Tibial artery (tissue), 4 donors: ENCODE measurements at places on chromosomes 1 and 21.

GRCh38 chr1:94623560-94624148 lies 82.1 kb upstream of the F3 start:
- DNase-seq = no peak

GRCh38 chr1:110070671-110071242 lies at the start of gene ALX3:
TSS of gene ALX3 (minus strand) at chr1:110070672. CDS start at chr1:110070612, 60 bp downstream.
- DNase-seq = no peak

DNA sequence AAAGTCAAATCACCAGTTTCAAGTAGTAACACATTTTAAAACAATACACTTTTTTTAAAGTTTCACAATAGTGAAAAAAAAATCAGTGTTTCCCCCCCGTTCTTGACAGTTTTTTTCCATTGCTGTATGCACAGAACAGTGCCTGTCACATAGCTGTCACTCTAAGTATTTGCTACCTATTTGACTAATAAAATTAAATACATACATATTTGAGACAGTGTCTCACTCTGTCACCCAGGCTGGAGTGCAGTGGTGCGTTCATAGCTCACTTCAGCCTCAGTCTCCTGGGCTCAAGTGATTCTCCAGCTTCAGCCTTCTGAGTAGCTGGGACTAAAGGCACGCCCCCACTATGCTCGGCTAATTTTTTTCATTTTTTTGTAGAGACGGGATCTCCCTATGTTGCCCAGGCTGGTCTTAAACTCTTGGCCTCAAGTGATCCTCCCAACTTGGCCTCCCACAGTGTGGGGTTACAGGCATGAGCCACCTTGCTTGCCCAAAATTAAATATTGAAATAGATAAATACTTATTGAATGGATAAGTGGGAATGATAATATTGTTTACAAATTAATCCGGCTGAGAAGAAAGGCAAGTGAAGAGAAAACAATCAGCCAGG lies 12.6 kb upstream of the RHBG start:
- DNase-seq = no peak

DNA sequence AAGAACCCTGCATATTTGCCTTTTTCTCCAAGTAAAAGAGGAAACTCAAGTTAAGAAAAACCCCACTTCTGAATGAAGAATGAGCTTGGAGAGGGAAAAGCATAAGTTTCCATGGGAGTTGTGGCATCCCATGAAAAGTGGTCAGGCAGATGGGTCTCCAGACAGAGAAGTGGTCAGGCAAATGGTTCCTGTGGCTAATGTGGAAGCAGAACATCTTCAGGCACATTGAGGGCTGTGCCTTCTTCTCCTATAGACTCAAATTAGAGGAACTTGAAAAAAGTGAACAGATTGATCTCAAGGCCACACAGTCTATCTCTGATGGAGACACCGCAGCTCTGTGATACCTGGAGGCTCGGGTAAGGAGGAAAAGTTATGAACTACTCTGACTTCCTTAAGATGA lies 55.7 kb upstream of the KIRREL1 start:
- no peak for DNase-seq

GRCh38 chr1:41712695-41713094 lies 206.0 kb downstream of the HIVEP3 start:
- DNase-seq = no peak

GRCh38 chr1:49416758-49417157 lies 607.0 kb downstream of the AGBL4 start:
- no peak for DNase-seq

DNA sequence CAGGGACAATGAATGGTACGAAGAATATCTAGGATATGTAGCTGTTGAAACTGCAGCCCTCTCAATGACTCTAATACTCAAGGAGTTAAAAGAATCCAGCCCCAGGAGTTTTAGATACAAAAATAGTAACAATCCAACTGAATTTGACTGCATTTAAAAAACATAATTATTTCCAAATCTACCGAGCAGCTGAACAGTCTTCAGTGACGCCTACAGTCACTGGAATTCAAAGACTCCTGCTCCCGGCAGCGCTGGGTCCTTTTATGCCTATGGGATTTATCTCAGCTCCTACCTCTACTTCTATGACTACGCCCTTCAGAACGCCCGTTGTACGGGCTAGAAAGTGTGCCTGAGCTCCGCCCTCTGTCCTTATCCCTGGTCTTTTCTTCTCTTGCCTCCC lies 55.7 kb downstream of the WARS2 start:
- no peak for DNase-seq

DNA sequence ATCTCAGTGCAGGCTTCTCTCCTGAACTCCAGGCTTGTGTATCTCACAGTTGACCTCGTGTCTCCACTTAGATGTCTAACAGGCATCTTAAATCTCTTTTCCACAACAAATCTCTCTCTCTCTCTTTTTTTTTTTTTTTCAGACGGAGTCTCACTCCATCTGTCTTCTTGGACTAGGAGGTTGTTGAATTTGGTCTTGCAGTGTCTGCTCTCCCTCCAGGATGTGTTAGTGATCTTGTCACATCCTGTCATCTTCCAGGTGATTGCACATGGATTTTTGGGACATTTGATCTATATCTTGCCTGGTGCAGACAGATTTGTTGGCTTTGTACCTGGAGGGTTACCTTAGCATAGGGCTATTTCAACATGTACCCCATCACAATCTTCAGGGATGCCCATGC lies 26.5 kb upstream of the KCNA10 start:
- DNase-seq = no peak

DNA sequence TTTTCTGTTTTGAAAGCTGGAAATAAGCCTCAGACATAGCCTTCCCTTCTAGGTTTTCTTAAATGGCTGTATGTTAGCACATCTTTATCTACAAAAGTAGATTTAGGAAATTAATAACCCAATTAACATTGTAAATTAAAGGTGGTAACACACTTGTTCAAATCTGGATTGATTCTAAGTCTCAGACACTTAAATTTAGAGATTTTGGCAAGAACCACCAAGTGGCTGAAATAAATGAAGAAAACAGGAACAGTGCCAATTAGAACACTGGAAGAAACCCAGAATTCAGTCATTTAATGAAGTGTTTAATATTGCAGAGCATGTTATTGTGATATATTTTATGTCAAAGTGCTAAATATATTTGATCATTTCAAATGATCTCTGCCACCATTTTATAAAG lies 628.2 kb downstream of the USP25 start:
- no peak for DNase-seq

- DNase-seq = no peak
These were observed 2.0 kb downstream of the PDPN start for GRCh38 chr1:13585612-13585991.

DNA sequence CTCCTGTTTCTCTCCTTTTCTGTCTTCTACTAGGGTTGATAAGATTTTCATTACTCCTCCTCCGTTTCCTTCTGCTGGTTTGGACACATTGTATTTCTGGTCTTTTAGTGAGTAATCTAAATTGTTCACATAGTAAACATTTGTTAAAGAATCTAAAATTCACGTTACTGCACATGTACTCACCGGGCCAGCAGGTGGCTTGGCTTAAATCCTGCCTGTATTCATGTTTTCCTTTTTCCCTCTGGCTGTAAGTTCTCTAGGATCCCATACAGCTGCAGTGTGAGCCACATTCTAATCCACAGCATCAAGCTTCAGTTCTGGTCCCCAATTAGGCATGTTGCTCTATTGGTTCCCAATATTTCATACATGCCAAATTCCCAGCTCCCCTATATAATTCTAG lies 958.3 kb downstream of the ADGRL2 start:
- no peak for DNase-seq

- DNase-seq = no peak
These were observed 84.8 kb upstream of the CACNA1E start for GRCh38 chr1:181398544-181398943.

DNA sequence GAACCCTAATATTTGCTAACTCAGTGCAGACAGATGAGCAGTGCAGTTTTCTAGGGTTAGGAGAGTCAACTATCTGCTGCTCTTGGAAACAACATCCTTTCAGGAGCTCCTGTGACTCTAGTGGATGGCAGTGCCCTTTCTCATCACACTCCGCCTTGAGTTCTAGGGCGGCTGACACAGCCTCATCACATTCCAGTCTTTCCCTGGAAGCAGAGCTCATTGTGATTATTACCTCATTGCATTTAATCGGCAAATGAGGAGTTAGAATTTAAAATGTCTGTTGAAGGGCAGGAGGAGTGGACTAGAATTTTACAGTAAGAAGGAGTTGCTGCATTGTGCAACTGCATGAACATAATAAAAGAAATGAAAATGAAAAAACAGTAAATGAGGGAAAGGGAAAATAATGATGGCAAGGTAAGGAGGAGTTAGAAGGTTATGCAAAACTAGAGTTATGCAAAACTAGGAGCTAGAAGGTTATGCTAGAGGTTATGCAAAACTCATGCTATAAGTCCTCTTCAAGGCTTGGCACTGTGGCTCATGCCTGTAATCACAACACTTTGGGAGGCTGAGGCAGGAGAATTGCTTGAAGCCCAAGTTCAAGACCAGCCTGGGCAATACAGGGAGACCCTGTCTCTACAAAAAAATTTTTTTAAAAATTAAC lies 6.9 kb upstream of the PTGFRN start:
- DNase-seq = no peak

DNA sequence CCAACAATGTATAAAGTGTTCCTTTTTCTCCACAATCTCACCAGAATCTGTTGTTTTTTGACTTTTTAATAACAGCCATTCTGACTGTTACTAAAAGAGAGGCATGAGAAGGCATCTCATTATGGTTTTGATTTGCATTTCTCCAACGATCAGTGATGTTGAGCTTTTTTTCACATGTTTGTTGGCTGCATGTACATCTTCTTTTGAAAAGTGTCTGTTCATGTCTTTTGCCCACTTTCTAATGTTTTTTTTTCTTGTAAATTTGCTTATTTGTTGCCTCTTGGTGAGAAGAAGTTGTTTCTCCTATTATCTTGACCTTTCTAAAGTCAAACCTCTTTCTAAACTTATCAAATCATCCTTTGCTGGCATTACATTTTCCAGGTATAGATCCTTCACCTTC lies 80.8 kb downstream of the ACBD6 start:
- no peak for DNase-seq

DNA sequence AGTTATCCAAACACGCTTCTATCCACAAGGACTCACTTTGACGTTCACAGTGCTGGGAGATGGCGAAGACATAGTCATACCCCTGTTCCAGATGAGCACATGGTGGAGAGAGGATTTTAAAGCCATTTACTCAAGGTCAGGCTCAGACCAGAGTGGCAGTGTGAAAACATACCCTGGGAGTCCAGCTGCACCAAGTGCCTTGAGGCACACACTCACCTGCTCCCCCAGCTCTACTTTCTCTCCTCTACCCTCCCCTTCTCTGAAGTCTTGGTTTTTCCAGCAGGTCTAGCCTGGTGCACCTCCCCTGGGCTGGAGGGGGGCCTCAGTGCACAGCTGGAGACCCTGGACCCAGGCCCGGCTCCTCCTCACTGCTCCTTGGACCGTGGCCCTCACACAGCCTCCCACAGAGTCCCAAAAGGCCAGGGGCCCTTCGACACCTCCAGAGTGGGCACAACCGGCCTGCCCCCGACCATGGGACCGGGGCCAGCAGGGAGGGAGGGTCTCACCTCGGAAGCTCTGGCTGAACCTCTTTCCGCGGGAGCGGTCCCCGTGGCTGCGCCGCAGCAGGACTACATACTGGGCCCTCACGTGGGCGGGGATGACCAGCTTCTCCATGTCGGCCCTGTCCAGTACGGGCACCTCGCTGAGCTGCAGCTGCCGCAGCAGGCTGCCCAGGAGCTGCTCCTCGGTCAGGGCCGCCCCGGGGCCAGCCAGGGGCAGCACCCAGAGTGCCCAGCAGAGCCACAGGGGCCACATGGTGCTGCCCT lies 452 bp downstream of the LEFTY2 start:
- no peak for DNase-seq

DNA sequence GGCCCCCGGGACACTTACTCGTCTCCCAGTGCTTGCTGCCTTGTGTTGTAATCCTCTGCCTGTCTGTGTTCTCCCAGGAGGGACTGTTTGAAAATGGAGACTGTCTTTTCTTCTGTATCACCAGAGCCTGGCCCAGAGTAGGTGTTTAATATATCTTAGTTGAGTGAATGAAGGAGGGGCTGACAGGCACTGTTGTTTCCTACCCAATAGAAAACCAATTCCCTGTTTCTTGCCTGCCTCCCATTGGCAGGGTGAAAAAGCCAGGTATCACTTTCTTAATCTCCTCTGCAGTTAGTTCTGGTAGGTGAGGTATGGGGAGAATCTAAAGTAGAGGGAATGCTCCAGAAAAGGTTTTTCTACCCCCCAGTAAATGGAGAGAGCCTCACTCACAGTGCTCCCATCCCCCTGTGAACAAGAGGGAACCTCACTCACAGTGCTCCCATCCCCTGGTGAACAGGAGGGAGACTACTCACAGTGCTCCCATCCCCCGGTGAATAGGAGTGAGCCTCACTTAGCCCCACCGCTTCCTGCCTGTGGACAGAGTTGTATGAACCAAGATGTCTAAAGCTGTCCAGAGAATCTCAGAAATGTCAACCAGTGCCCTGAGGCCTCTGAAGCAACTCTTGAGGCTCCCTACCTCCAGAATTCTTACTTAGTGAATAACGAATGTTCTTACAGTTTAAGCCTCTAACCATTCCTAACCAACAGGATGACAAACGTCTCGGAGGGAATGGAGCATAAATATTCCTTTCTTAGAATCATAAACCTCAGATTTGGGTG lies at the start of gene GJA5:
Gene GJA5 (minus strand): TSS at position 122 of the 780 bp plus-strand sequence. CDS start 1,364 bp downstream, outside the sequence.
- no peak for DNase-seq

DNA sequence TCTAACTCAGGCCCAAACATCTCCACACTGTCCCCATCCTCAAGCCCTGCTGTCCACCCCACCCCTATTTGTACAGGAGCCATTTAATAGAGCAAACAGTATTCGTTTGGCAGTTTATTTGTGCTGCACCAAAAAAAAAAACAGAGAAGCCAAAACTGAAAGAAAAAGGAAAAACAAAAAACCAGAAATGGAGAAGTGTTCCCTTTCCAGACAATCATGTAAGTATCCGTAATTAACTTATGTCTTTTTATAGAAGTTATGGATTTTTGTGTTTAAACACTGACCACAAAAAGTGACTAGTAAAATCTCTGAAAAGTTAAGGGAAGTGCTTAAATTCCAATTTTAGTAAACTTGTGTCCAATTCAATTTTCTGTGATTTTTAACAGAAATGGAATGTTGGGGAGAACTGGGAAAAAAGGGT lies 40.4 kb upstream of the ZBTB18 start:
- no peak for DNase-seq

- no peak for DNase-seq
These were observed 167.1 kb downstream of the ATP6V1G3 start for GRCh38 chr1:198373376-198373775.

DNA sequence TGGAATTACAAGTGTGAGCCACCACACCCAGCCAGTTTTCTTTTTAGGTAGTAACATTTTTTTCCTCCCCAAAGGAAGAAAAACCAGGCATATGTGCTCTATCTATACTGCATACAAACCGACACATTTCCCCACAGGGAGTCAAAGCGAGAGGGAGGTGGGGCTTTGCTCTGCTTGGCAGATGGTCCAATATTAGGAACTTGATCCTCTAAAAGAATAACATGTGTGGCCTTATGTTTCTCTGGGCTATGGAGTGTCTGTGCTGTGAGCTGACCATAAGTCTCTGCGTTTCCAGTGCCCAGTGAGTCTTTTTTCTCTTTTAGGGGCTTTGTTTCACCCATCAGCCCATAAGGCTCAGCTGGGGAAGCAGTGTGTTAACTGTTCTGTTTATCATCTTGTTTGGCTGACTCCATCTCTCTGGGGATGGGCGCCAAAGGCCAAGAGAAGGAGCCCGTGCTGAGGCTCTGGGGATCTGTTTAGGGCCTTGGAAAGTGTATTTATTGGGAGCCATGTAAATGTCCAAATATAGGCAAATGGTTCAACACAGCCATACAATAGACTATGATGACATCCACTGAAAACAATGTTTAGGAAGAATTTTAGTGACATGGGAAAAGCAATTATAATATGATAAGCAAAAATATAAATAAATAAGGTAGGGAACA lies 20.2 kb downstream of the LMOD1 start:
- DNase-seq = no peak

- no peak for DNase-seq
These were observed 64.0 kb downstream of the KIF21B start for GRCh38 chr1:200959411-200959921.
